Dermis blood vessel endothelial cell (primary cell): ENCODE measurements at places on chromosomes 3 and 15. TPM values are rescaled to one million over a fixed set of nuclear protein-coding genes. Genes with fewer than 3 reads are reported as not detected.
A peak's percentile ranks its signal among the peaks of the same experiment; 100 is the strongest.

GRCh38 chr15:40242213-40242599, 3.3 kb downstream of the PAK6 start:
- DNase-seq: no peak

DNA sequence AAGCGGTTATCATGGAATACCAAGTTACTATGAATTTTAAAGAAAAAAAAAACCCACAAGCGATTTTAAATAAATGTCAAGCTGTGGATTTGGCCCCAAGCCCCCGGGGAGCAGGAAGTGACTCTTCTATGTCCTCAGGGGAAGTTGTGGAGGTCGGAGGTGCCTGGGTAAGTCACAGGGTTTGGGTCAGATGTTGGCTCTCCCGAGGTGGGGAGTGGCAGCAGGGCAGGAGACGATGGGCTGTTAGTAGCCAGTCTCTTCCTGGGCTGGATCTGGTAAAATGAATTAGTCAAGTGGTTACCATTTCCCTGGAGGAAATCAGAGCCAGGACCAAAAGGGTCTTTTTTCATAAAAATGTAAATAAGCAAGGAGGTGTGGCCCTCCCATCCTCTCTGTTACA, 316.7 kb downstream of the TLE3 start:
- DNase-seq: no peak

DNA sequence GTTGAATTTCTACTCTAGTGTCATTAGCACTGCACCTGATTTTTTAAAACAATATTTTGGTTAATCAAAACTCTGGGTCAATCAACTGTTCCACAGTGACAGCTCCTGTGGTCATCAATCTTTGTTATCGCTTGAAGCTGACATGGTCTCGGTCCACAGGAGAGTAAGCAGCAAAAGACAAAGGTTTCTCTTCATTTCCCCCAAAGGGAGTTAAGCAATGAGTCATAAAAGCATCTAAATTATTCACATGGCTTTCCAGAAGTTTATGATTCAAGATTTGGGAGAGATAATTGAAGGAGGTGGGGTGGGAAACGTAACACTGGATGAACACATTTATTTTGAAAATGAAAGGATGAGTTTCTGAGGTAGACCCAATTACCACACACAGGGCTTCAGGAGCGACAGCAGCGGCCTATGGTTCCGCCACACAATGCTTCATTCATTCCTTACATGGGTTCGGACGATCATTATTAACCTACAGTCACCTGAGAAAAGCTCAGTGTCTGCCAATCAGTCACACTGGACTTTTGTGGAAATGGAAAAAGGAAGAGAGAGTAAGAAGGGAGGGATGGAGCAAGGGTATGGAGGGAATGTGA, 505.1 kb downstream of the FHIT start:
- DNase-seq: no peak

DNA sequence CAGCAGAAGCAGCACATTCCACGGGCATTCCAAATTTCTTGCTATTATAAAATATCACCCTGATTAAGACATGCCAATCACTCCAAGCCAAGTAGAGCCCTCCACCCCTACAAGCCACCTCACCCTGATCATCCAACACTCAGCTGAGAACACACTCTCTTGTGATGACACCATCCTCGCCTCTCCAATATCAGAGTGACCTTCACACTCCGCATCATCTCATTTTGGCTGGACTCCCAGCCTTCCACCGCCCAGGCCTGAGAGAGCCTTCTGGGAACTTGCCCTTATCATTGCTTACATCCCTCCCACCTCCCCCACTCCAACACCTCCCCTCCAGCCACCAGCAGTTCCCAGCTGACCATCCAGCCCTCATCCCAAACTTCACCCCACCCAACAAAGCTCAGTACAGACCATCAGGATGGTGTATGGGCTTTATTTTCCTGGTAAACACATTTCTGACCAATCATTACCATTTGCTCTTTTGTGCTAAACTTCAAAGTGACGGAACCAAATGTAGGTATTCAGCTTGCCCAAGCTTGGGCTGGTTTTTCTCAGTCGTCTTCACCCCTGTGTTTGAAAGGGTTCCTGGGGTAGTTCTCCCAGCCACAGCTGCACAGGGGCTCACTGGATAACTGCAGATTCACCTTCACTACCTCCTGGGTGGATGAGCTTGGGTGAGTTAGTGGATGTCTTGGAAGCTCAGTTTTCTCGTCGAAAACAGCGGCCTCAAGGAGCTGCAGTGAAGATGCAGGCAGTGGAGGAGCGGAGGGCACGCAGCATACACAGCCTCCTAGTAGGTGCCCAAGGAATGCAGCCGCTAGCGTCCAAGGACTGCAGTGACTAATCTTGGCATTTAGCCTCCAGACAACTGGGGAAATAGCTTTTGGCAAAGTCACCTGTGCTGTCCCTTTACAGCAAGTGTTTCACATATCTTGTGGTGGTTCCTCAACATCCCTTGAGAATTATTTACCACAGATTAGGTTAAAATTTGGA, 115.1 kb downstream of the LIPC start:
- peak; percentile 85 for DNase-seq

DNA sequence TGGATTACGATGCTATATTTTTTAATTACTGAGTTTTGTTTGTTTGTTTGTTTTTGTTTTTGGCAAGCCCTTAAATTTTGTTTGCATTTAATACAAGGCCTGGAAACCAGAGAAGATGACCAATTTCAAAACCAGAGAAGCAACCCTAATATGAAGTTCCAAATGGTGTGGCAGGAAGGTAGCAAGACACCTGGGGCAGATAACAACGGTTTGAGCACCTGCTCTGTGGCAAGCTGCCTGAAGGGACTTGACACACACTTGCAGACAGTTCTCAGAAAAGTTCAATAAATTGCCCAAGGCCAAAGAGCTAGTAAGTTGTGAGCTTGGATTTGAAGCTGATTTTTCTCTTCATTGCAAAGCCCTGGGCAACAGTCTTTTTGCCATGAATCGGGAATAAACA, 151.2 kb upstream of the UBE2E1 start:
- no peak for DNase-seq

GRCh38 chr15:64029110-64029509, 17.2 kb downstream of the DAPK2 start:
- DNase-seq: no peak

GRCh38 chr3:144033863-144034262, 62.2 kb downstream of the DIPK2A start:
- no peak for DNase-seq

GRCh38 chr15:25058080-25058785, 103.4 kb downstream of the SNRPN start:
- DNase-seq: no peak

DNA sequence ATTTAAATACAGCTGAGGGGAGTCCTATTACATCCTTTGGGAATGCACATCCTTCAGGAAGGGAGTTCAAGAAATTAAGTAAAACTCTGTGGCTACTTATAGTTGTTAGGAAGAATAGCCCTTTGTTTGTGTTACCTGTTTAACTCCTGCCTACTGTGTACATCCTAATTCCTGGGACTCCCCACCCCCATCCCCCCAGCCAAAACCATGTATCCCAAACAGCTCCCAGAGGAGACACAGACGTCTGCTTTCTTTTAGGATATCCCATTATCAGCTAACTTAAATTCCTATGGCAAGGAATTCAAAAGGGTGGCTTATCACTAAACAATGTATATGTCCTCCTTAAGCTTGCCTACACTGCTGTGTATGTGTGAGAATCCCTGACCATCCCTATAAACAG, 581.7 kb downstream of the DIPK2A start:
- DNase-seq: no peak

GRCh38 chr3:25558121-25558520, 106.6 kb downstream of the TOP2B start:
- no peak for DNase-seq

- DNase-seq: peak; percentile 47
Measured at GRCh38 chr3:10173095-10173925, 8.6 kb downstream of the IRAK2 start.

DNA sequence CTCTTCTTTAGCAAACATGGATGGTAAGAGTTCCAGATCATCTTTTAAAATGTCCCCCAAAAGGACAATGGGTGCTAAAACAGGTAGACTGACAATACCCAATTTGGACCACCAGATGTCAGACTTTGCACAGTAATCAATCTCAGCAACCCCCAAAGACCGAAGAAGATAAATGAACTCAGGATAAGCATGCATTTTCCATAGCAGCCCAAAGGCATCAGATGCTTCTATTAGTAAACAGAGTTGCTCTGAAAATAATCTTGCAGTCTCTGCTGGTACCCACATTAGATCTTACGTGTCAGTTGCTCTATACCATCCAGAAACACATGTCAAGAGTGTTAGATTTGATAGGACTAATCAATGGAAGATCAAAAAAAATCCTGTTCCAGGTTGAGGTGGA, 20.6 kb downstream of the MYH15 start:
- DNase-seq: peak; percentile 80

GRCh38 chr3:33052671-33053070, 44.3 kb downstream of the GLB1 start:
- DNase-seq: no peak

DNA sequence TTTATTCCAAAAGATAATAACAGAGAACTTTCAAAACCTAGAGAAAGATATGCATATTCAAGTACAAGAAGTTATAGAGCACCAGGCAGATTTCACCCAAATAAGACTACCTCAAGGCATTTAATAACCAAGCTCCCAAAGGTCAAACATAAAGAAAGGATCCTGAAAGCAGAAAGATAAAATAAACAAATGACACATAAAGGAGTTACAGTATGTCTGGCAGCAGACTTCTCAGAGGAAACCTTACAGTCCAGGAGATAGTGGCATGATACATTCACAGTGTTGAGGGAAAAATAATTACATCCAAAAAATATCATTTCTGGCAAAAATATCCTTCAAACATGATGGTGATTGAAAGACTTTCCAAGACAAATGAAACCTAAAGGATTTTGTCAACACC, 185.8 kb upstream of the POU1F1 start:
- no peak for DNase-seq

GRCh38 chr3:29195056-29195455, 85.8 kb upstream of the RBMS3 start:
- no peak for DNase-seq

DNA sequence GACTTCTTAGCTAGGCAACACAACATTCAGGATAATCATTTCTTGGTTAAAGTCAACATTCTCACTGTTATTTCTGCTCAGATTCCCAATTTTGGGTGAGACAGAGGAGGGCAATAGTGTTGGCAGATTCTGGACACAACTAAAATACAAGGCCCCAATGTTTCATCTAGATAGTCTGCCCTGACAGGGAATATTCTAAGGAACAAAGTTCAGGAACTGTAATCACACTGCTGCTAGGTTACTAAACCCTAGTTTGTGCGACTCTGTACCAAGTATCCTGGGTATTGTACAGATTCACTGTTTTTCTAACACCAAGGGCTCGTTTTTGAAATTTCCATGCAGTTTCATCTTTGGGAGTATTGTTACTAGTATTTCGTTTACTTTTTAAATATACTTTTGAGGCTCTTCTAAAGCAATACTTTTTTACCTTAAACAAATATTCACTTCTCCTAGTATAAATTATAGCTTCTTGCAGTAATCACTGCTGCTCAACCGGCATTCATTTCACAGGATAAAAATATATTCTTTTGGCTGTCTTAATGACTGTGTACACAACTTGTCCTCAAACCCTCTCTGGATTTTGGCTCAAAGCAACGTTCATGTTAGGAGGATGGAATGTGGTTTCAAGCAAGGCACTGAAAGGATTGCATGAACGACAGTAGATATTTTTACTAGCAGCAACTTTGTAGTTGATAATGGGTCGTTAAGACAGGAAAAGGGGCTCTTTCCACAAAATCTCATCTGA, 167.4 kb downstream of the ADAMTS17 start:
- no peak for DNase-seq

DNA sequence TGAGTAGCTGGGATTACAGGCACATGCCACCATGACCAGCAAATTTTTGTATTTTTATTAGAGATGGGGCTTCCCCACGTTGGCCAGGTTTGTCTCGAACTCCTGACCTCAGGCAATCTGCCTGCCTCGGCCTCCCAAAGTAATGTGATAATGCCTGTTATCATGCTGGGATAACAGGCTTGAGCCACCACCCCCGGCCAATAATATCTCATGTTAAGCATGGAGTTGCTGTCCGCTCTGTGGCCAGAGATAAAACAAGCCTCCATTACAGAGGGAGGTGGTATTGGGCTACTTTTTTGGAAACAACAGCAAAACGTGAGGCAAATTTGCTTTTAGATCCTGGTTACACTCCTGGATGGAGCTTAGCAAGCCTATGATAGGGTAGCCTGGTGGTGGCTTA, 32.9 kb upstream of the ALG1L2 start:
- no peak for DNase-seq

DNA sequence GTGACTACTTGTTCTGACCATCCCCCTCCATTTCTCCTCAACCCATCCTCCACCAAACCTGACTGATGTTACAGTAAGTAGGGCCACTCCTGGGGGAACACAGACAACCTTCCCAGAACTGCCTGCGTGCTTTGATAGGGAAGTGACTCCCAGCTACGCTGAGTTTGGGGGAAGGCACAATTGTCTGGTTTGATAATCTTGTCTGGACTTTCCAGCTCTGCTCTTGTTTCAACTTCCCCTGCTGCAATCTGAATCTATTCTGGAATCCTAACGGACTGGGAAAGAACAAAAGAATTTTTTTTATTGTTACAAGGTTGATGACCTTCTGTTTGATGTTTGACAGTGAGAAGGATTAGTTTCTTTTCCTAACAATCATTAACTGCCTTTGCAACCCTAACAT, 895.6 kb downstream of the ROBO1 start:
- no peak for DNase-seq

- DNase-seq: peak; percentile 19
Measured at GRCh38 chr3:114406286-114406685, 112.5 kb downstream of the TIGIT start.

DNA sequence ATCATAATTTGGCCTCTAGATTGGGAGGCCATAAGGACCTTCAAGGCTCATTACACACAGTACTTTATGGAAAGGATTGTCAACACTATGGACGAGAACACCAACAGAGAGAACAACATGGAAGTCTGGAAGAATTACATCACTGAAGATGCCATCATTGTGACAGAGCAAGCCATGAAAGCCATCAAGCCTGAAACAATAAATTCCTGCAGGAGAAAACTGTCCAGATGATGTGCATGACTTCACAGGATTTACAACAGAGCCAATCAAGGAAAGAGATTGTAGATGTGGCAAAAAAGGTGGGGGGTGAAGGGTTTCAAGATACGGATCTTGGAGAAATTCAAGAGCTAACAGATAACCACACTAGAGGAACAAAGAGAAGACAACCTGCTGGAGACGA, 15.9 kb downstream of the IL17RB start:
- no peak for DNase-seq

SLC22A13 gene
- total RNA-seq: 0.17 and 0.19 TPM in 2 replicates

SYNPR gene
- not detected in 2 replicates for total RNA-seq

C3orf70 gene
- total RNA-seq: 2.6 and 2.8 TPM in 2 replicates

STARD5 gene
- 2.1 and 2.6 TPM in 2 replicates for total RNA-seq

PTH1R gene
- 0.19 and 0.85 TPM in 2 replicates for total RNA-seq

SLC15A2 gene
- total RNA-seq: 0.33 and 0.34 TPM in 2 replicates

FANCD2OS gene
- total RNA-seq: not detected in 2 replicates

TRPM1 gene
- 1.9 TPM in 1 of 2 replicates, not detected in the other for total RNA-seq

KY gene
- not detected in 2 replicates for total RNA-seq

DNAH12 gene
- total RNA-seq: under 0.01 and 0.17 TPM in 2 replicates

CORO2B gene
- 1.0 and 1.4 TPM in 2 replicates for total RNA-seq

TMCO5A gene
- not detected in 2 replicates for total RNA-seq
